ENCODE measurements at places on chromosomes 4 and X.
A peak's percentile ranks its signal among the peaks of the same experiment; 100 is the strongest.

- no peak for DNase-seq
These were observed 17.3 kb upstream of the RBM41 start for GRCh38 chrX:107135965-107136307.

DNA sequence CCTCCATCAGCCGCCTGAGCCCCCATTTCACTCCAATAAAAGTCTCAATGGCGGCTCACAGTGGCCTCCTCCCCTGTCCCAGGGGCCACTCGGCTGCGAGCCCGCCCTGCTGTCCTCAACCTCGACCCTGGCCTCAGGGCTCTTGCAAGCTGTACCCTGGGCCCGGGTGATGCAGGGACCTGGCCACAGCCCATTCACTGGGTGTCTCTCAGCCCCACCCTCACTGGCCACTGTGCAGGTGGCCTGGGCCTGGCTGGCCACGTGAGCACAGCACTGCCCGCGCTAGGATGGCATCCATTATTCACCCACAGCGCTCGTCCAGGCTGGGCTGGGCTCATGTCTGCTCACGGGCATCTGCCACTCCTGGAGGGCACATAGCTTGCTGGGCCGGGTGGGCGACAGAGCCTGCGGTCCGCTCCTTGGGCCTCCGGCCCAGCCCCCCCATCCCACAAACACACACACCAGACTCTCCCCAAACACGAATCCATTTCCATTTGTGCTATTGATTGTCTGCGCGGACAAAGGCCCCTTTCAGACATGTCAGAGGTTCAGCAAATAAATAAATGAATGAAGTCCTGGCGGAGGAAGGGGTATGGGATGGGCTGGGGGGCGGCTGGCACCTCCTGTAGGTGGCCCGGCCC lies 16.5 kb upstream of the FGFR3 start:
- DNase-seq, result no peak

DNA sequence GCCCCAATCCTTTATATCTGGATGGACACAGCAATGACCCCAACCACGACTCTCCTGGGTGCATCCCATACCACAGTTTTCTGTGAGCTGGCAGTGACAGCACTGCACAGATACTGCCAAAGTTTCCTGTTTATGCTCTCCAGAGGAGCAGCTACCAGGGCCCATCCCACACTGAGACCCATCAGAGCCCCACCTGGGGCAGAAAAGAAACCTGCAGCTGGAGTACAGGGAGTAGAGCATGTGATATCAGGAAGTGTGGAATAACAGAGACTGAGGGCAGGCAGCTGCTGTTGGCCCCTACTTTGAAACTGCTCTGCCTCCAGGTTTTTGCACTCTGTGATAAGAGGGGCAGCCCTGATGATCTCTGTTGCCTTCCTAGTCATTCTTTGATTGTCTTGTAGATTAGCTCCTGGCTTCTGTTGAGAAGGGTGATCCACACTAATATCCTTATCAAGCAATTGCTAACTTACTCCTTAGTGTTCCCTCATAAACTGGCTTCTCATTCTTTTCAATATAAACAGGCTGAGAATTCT lies 526.3 kb upstream of the TECRL start:
- no peak for DNase-seq

GRCh38 chrX:110245011-110245410 lies 72.9 kb downstream of the AMMECR1 start:
- no peak for DNase-seq

DNA sequence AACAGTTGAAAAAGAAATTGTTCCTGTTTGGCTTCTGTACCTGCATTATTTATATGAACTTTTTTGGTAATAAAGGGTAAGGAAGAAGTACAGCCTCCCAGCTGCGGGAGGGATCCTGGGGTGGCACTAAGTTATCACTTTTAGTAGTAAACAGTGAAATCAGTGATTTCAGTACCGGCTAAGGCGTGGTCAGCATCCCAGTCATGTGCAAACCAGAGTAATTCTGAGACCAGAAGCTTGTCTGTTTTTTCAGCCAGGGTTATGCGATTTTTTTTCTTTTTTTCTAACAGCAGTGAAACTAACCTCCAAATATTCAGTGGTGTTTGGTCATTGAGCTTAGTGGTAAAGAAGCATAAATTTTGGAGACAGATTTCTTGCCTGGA lies 3.3 kb downstream of the EGF start:
- DNase-seq, result no peak

- no peak for DNase-seq
These were observed 94.0 kb upstream of the DKK2 start for GRCh38 chr4:107130157-107130556.

DNA sequence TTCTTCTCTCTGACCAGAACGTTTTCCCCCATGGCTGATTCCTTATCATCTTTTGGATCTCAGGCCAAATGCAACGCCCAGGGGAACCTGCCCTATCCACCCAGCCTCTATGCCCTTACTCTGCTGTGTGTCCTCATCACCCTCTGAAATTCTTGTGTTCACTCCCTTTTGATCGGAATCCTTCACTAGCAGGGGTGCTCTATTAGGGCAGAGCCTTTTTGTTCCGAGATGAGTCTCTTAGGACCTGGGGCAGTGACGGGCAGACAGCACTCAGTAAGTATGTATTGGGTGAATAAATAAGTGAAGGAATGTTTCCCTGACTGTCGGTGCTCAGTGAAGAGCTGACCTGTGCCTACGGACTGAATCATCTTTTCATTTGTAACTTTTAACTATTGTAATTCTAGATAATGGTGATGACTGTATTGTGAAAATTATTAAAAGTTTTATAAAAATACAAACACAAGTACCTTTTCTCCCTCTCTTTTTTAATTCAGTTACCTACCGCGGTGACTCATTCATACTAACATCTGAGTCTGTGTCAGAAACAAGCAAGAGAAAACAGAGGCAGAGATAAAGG lies 4.8 kb upstream of the TENM3 start:
- DNase-seq, result no peak

- no peak for DNase-seq
These were observed 12.5 kb downstream of the GABRB1 start for GRCh38 chr4:47043821-47044220.

DNA sequence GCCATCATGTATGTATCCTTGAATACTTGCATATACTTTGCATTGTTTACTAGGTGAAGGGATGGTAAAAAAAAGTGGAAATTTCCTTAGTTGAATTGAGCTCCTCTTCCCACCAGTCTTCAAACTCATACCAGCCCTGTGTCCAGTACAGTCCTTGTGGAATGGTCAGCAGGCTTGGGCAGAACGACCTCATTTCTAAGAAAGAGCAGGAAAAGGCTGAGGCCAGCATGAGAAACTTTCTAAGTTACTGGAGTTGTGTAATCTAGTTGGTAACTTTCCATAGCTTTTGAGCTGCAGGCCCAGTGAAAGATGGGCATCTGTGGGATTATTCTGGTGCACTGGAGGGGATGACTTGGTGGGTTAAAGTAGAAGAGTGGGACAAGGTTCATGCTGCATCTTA lies 87.6 kb downstream of the DCUN1D4 start:
- no peak for DNase-seq

GRCh38 chr4:157287445-157287844 lies 66.9 kb downstream of the GRIA2 start:
- no peak for DNase-seq

GRCh38 chr4:174517502-174518445 lies 4.5 kb downstream of the HPGD start:
- DNase-seq, result no peak

GRCh38 chr4:134343081-134343480 lies 141.5 kb upstream of the PABPC4L start:
- no peak for DNase-seq

GRCh38 chrX:1264556-1264955 lies 4.1 kb upstream of the CSF2RA start:
- no peak for DNase-seq

DNA sequence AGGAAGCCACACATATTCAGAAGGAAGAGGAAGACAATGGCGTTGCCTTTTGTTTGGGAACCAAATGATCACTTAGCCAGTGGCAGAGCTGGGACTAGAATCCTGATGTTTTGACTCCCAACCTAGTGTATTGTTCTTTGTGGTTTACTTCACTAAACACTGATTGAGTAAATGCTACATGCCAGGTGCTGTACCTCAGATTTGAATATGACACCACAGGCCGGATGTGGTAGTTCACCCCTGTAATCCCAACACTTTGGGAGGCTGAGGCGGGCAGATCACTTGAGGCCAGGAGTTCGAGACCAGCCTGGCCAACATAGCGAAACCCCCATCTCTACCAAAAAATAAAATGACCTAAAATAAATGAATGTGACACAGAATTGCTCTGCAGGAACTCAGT lies 8.4 kb downstream of the NDUFA1 start:
- no peak for DNase-seq

GRCh38 chr4:101339332-101339731 lies 8.0 kb downstream of the PPP3CA start:
- DNase-seq, result no peak

- no peak for DNase-seq
These were observed 6.5 kb downstream of the SPP1 start for GRCh38 chr4:87982036-87982435.

DNA sequence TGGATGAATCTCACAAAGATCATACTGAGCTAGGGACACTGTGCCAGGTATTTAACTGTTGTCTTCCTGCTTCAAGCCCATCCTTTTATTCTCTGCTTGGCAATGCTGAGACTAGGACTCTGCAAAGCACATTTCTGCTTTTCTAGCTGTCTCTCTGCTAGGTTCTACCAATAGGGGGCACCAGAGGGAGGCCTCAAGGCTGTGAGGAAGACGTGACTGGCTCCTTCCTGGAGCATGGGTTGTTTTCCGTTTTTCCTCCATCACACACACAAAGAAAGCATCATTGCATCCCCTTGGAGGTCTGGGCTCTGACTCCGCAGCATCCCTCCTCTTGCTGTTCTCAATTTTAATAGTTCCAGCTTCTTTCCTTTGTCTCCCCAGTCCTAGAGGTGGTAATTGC lies 10.9 kb upstream of the DCTD start:
- DNase-seq, result no peak

DNA sequence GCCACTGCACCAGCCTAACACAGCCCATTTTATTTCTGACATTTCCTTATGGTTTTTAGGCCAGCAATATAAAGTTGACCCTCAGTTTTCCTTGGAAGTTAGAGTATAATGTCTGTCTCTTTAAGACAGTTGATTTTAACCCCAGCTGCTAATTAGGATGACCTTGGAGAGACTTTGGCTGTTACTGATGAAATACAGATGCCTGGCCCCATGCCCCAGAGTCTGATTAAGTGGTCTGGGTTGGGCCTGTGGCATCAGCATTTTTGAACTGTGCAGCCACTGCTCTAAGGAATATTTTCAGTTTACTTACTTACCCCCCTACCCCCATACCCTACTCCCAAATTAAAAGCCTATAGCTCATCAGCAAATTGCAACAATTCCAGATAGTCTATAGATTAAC lies 85.8 kb downstream of the DCLK2 start:
- DNase-seq, result no peak

GRCh38 chrX:118468122-118468521 lies 27.5 kb upstream of the DOCK11 start:
- no peak for DNase-seq

DNA sequence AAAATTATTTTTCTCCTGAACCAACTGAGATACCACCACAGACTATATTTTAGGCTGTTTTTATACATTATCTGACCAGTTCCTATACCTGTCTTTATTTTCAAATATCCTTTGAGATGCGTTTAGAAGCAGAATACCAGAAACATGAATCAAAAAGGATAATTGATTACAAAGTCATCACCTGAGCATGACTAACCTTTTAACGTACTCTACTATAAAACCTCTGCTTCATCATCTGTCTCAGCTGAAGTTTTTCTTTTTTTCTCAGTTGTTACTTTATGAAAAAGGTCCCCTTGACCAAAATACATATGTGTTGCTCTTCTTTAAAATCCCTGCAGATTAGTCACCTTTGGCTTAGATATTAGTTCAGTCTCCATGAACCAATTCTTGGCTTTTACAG lies 109.8 kb downstream of the AMMECR1 start:
- DNase-seq, result no peak

DNA sequence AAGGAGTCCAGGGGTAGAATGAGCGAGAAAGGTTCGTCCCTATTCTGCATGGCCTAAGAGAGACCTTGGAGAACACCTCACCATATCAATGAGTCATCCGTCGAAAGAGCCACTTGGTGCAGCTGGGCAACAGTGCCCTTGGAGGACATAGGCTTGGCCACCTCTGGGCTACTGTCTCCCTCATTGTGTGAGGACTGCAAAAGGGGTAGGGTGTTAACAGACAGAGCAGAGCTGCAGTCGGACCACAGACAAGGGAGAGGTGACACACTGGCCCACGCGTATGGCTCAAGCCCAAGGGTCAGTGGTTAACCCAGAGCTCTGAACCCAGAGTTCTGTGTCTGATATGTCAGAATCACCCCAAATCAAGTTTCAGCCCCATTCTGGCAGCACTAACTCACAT lies 118.2 kb upstream of the BMP3 start:
- DNase-seq, result no peak

GRCh38 chr4:62156205-62156604 lies 956.1 kb downstream of the ADGRL3 start:
- DNase-seq, result no peak

- DNase-seq, result no peak
These were observed 7.8 kb downstream of the PAPSS1 start for GRCh38 chr4:107712236-107712635.

- DNase-seq, result no peak
These were observed 475.9 kb upstream of the GALNT7 start for GRCh38 chr4:172692701-172693100.

DNA sequence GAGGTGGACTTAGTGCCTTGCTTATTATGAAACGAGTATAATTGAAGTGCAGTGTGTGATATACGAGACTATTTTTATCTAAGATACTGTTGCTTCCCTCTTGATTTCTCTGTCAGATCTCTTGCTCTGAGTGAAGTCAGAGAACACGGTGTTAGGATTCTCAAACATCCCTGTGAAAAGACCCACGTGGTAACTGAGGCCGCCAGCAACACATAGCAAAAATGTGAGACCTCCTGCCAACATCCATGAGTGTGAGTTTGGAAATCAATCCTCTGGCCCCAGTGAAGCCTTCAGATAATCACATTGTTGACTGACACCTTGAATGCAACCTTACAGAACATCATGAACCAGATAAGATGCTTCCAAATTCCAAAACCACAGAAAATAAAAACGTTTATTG lies 954.4 kb downstream of the FAT4 start:
- no peak for DNase-seq

GRCh38 chrX:49784747-49785280 lies 44.3 kb upstream of the PAGE4 start:
- no peak for DNase-seq

- no peak for DNase-seq
These were observed 43.8 kb upstream of the SETD7 start for GRCh38 chr4:139599594-139600374.

GRCh38 chrX:49291615-49292337 lies 11.7 kb upstream of the GAGE10 start:
- DNase-seq, result peak; percentile 70
